GM04503 (cell line): ENCODE measurements at places on chromosomes 4 and X.

DNA sequence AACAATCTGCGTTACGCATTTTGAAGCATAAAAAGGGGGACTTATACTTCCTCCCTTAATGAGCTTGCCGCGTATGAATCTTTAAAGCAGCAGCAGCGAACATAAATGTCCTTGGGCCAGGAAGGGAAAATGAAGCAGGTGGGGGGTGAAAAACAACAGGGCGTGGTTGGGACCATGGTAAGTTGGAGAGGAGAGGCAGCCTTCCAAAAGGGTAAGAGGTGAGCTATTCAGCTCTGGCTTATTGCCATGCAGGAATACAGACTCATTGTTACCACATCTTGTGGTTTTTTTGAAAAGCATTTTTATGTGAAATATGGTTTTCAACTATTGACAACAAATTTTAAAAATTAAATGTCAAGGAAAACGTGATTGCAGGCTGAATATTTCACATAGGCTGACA, 710.7 kb upstream of the FAM241A start:
- DNase-seq: no peak

GRCh38 chr4:155785828-155786227, 27.0 kb downstream of the GUCY1B1 start:
- no peak for DNase-seq

GRCh38 chr4:2796849-2797544, 4.1 kb downstream of the SH3BP2 start:
- DNase-seq: no peak

DNA sequence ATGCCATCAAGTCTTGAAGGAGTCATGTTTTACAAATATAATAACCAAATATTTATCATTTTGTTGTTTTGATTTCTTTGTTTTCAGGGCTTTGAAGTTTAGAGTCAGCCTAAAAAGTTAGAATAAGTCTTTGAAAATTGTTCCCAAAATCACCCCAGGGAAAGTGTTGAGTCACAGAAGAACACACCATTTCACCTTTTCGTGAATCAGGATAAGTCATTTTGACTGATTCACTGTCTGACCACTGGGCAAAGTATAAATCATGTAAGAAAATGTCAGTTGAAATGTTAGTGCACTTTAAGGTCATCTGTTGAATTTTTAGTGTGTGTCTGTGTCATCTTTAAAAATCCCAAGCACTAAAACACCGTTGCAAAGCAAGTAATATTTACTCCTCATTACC, 1320.1 kb downstream of the RPA4 start:
- no peak for DNase-seq

- no peak for DNase-seq
Observed at GRCh38 chr4:5710961-5711478, at the start of gene EVC. Gene EVC, plus strand, starts transcription at chr4:5711201. Its CDS starts 180 bp downstream, at chr4:5711381.

DNA sequence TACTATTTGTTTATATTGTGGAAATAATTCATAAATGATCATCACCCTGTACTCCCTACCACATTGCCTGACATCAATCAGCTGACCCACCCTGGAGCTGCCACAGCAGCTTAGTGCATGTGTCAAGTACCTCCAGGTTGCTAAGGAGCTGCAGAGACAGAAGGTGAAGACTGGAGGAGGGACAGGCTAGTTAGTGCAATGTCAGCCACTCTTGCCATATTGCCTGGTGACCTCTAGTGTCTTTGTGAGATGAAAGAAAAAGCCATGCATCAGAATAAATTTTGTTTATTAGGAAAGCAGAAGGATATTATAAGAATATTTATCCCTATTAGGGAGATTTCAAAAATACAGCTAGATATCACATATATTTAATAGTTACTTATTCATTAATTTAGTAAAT, 243.9 kb upstream of the FAT4 start:
- DNase-seq: no peak

DNA sequence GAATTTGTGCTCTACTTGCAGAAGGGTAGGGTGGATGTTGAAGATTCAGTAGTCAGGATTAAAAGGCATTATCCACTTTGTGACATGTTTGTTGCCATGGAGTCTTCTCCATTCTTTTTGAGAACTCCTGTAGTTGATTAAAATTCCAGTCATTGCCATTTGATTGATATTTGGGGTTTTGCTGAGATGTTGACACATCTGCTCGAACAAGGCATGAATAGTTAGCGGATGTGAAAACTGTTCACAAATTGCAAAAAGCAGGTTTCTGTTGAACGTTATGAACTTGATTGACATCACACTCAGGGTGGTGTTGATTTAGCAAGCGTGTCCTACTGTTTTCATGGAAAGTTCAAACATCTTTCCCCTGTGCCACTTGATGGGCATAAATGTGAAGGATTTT, 16.9 kb downstream of the LIMCH1 start:
- DNase-seq: no peak

DNA sequence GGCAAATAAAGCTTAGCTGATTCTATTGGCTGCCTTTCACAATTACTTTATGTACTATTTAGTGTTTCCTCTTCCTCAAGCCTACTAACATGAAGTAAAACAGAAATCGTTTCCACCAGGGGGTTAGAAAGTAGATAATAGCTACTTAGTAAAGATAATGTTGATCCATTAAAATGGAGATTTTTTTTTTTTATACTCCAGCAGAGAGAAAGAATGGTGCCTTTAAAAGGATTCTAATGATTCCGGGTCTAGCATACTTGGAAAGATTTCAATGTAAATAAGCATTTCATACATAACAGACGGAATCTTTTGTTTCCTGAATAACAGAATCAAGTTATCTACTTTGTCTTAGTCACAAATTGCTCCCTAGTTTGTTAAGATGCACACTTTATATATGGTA, 37.1 kb downstream of the GK start:
- no peak for DNase-seq

GRCh38 chr4:129261584-129261983, 165.6 kb downstream of the C4orf33 start:
- DNase-seq: no peak

DNA sequence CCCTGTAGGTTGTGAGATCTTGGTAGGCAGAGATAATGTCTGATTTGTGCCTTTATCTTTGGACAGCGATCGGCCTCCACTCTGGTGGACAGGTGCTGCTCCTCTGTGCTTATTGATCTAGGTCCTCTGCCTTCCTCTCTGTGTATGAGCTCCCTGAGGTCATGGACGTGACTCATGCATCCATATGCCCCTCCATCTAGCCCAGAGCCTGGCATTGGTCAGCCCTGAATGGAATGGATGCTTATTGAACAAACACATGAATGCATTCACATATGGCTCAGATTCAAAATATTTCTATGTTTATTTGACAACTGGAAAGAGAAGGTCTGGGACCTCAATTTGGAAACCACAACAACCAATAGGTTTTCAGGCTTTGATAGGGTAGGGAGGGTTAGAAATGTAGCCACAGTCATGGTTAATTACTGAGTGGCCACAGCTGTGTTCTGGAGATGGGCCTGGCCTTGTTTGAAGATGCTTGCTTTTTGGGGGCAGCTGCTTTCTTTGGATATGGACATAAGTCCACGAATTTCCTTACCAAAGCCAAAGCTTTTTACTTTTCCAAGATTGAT, 76.2 kb downstream of the SEL1L3 start:
- DNase-seq: no peak

- no peak for DNase-seq
Observed at GRCh38 chr4:61501812-61502211, 301.7 kb downstream of the ADGRL3 start.

DNA sequence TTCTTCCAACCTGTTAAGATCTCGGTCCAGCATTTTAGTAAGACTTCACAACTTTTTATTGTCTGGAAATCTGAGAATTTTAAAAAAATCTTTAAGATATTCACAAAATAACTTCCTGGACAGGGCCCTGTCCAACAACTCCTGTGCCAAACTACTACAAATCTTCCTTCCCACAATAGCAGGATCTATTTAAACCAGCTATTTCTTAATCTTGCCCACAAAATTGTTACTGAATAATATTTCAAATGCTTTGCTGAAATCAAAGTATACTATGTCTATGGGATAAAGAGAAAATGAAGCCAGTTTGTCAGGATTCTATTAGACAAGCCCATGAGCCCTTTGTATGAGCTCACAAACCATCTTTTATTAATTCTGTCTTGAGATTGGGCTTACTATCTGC, 104.1 kb upstream of the DDIT4L start:
- DNase-seq: peak; percentile 59

DNA sequence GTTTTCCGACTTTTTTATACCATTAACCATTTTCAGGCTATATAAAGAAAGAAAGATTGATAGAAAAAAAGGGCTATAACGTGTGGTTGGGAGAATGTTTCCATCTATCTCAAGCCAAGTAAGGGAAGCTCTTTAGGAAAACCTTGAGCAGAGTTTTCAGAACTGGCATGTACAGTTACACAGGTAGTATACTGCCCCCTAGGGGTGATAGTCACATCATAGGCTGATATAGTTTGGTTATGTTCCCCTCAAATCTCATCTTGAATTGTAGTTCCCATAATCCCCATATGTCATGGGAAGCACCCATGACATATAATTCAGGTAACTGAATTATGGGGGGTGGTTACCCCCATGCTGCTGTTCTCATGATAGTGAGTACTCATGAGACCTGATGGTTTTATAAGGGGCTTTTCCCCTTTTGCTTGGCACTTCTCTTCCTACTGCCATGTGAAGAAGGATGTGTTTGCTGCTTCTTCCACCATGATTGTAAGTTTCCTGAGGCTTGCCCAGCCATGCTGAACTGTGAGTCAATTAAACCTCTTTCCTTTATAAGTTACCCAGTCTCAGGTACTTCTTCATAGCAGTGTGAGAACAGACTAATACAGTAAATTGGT, 186.8 kb downstream of the TMA16 start:
- no peak for DNase-seq

GRCh38 chr4:90127223-90127705, at the start of gene CCSER1:
Gene CCSER1, plus strand, starts transcription at chr4:90127394.
- DNase-seq: no peak

GRCh38 chr4:38046727-38047489, 86.7 kb downstream of the PTTG2 start:
- DNase-seq: no peak
